HuH-7.5 (cell line): ENCODE measurements at places on chromosomes 7 and 10.

DNA sequence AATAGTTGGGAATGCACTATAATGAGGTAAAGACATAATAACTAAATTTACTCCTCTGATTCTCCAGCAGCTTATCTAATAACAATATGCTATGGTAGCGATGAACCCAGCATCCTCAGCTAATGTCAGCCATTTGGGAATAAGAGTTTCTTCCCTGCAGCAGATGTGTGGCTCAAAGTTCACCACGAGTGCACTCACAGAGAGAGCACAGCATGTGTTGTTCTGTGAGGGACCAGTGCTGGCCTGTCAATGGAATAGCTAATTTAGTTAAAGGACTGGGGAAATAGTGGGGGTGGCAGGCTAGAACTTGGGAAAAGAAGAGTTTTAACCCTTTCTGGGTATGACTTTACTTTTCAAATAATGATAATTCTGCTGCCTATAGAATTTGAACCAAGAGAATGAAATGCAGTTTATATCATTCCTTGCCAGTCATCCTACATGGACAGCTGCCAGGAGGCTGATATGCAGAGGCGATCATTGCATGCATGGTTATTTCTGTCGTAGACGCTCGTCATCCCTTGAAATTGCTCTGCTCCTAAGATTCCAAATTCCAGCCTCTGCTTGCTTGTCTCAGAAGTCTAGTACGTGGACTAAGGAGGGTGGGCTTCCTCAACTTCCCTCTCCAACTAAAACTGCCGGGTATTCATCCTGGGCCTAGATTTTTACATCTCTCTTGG lies 355.6 kb downstream of the RNLS start:
- DNase-seq = no peak

GRCh38 chr10:97991871-97992270 lies 38.5 kb downstream of the CRTAC1 start:
- DNase-seq = peak; percentile 26

GRCh38 chr10:43731486-43731885 lies 82.8 kb upstream of the ZNF32 start:
- no peak for DNase-seq

GRCh38 chr7:88452646-88453045 lies 146.0 kb upstream of the STEAP4 start:
- no peak for DNase-seq
